Fibroblast of villous mesenchyme (primary cell): ENCODE measurements at places on chromosomes 7 and 10. TPM values are rescaled to one million over a fixed set of nuclear protein-coding genes. Genes with fewer than 3 reads are reported as not detected.

The TAS2R41 gene
- total RNA-seq: not detected in 2 replicates

DNA sequence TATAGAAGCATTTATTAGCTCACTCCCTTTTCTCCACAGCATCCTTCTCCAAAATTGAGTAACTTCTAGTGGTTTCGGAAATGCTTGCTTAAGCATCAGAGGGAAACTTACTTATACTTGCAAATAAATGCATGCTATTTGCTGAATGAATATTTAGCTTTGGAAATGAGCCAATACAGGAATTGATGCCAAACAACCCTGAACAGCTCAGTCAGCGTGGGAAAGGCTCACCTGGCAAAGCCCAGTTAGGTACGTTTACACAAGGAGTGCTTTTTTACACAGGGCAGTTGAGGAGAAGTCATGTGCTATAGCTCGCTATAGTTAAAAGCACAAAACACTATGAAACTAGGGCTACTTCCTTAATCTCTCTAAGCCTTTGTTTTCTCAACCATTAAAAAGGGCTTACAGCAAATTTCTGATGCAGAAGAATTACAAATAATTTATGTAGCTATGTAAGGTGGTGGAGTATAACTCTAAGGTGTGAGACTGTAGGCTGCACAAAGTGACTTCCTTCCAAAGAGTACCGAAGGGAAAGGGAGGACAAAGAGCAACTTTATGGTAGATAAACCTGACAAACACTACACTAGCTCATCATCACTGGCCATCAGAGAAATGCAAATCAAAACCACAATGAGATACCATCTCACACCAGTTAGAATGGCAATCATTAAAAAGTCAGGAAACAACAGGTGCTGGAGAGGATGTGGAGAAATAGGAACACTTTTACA is 498.2 kb downstream of the PHTF2 start:
- DNase-seq: no peak

DNA sequence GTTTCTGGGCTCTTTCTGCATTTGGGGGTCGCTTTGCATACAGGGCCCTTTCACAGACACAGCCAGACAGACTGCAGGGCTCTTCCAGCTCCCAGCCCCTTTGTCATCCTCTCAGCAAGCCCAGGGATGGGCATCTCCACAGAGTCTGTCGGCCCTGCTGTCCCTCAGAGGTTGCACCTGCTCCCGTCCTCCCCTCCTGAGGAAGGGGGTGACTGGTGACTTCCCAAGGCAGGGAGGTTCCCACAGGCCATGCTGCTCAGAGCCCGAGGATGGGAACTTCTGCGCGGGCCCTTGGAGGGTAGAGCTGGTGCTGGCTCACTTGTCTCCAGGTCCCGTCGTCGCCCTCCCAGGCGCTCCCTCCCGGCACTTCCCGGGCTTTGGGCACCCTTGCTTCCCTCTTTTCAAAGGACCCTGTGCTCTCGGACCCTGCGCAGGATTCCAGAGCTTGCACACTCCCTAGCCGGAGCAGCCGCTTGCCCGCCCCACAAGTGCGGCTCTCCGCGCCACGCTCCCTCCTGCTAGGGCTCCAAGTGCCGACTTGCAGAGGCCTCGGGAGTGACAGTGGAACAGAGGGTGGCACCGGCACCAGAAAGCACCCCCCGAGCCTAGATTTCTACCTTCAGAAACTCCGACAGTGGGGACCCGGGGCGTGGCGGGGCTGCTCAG is 152.5 kb downstream of the PRKAG2 start:
- no peak for DNase-seq

DNA sequence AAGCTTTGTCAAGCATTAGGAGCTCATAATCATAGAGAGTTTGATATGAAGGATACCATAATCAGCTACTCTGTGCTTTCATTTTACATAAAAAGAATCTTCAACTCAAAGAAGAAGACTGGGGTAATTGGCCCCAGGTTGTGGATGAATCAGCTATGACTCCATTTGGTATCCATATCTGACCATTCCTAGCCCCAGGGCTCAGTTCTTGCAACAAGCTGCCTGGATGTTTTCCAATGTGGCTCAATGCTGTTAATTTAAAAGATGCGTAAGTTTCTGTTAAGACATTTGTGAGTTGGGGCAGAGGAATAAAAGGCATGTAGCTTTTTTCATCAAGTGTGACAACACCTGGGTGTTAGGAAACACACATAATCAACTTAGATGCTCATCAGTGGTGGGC is 951.1 kb downstream of the NRG3 start:
- DNase-seq: peak; percentile 64

- no peak for DNase-seq
Measured at GRCh38 chr7:2450198-2451107, 25.7 kb downstream of the GRIFIN start.

The ZNF503 gene
- total RNA-seq: 7.8 and 11.9 TPM in 2 replicates

DNA sequence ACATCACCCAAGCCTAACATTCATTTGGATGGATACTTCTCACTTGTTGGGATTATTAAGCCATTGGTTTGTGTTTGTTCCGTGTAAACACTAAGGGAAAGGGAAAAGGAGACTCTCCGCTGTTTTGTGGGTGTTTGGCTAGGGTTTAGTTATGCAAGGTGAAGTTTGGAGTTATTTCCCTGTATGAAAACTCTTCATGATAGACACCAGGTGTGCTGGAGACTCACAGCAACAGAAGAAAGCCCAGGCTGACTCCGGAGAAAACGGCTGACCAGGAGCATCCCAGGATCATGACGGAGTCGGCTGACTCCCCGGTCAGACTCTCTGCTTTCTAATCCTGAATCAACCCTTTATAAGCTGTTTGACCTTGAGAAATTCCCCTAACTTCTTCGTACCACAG is 94.1 kb upstream of the KLF6 start:
- no peak for DNase-seq

- DNase-seq: no peak
Measured at GRCh38 chr10:35541720-35542119, 63.4 kb upstream of the GJD4 start.

The VIM gene
- 4,579 and 6,589 TPM in 2 replicates for total RNA-seq

- no peak for DNase-seq
Measured at GRCh38 chr10:27345455-27345920, 104.9 kb upstream of the ACBD5 start.

GRCh38 chr7:129037585-129037984 is 17.3 kb downstream of the TNPO3 start:
- DNase-seq: no peak

The CAPZA2 gene
- 140 and 194 TPM in 2 replicates for total RNA-seq

- DNase-seq: no peak
Measured at GRCh38 chr7:75885036-75885435, 6.2 kb downstream of the RHBDD2 start.

The INMT gene
- 15.8 and 48.4 TPM in 2 replicates for total RNA-seq

- DNase-seq: no peak
Measured at GRCh38 chr10:82037076-82037475, 162.1 kb downstream of the NRG3 start.

The CYP2C19 gene
- total RNA-seq: 0.43 TPM in 1 of 2 replicates, not detected in the other

GRCh38 chr7:42573881-42574672 is 337.1 kb upstream of the GLI3 start:
- peak; percentile 85 for DNase-seq

The FXYD4 gene
- total RNA-seq: not detected in 2 replicates

The GIMAP8 gene
- total RNA-seq: under 0.01 TPM in 1 of 2 replicates, not detected in the other

The RAB19 gene
- total RNA-seq: not detected in 2 replicates

The DNAJB6 gene
- total RNA-seq: 97.3 and 123 TPM in 2 replicates

The OPN1SW gene
- total RNA-seq: not detected in 2 replicates

The PKD2L1 gene
- not detected in 2 replicates for total RNA-seq

The MYPN gene
- 4.5 and 18.6 TPM in 2 replicates for total RNA-seq

DNA sequence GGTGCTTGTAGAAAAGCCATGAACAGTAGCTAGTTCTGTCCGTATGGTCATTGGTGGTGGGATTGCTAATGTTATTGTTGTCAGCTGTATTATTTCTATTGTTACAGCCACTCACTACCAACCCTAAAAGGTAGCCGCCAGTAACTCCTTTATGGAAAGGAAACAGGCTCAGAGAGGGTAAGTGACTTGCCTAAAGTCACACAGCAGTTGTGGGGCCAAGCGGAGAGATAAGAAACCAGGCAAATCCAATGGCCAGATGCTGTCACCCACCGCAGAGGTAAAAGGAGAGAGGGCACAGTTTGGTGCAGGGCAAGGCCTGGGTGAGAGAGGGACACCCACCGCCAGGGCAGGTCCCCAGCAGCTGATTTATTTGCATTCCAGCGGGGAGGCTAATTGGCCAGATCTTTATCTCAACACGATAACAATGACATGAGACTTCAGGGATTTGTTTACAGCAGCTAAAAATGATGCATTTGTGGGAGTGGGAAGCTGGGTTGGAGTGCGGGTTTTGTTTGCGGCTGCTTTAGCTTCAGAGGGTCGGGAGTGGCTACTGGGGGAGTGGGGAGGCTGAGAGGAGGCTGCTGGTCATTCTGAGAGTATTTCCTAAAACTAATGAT is 8.6 kb upstream of the NKX2-3 start:
- no peak for DNase-seq

DNA sequence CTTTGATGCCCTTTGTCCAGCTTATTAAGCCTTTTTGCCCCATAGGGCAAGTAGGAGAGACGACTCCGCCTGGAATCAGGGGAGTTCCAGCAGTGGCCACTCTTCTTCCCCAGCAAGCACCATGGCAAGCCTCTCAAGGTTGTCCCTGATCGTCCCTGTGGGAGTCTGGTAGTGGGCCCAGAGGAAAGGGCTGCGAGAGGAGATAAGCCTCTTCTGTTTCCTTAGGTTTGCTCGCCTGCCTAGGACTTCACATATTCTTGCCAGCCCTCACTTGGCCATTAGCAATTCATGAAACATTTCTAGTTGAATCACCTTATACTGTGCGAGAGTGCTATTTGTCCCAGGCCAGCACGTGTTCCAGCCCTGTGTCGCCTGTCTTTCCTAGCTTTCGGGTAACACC is 47.8 kb upstream of the CPN1 start:
- no peak for DNase-seq

DNA sequence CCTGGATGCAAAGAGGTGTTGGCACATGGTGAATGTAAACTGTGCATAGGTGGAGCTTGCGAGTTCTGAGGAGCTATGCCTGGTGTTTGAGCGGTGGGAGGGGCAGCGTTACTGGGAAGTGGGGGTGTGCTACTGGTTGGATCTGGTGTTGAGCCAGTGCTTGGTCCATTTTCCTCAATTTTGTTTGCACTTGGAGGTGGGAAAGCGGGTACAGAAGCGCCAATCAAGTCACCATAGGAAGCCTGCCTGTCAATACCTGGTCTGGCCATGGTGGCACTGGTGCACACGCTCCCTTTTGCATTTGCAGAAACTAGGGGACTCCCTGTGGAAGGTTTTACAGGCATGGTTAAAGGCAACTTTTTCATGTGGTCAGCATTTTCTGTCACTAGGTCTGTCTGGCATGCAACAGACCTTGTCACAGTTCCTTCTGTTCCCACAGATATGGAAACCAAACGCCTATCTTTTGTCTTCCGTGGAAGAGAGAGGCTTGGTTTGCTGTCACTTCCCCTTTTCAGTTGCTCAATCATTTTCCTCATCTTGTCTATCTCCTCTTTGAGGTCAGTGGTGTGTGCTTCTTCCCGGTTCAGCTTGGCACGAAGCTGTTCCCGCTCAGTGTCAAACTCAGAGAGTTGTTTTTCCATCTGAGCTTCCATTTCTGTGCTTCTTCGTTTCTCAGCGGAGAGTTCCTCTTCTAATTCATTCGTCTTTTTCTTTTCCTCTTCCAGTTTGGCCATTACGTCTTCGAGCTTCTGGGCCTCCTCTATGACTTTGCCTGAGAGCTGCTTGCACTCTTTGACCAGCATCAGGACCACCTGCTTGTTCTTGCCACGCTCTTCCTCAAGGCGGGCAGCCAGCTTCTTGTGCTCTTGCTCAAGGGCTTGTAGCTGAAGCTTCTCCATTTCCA is 81.1 kb downstream of the CTTNBP2 start:
- DNase-seq: no peak

- DNase-seq: no peak
Measured at GRCh38 chr10:8044908-8045725, 9.4 kb upstream of the GATA3 start.

DNA sequence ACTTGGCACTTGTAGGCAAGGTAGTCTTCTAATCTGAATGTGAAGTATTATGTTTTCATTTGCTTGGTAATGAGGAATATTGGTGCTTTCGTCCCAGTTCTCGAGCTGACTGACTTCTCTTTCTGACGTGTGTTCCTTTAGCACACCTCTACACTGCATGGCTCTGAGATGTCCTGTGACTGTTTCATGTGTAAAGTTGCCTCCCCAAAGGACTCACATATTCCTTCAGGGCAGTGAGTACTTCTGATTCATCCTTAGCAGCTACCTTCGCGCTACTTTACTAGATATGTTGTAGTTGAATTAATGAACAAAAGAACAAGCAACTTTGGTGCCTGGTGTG is 113.7 kb downstream of the EGFR start:
- DNase-seq: no peak

DNA sequence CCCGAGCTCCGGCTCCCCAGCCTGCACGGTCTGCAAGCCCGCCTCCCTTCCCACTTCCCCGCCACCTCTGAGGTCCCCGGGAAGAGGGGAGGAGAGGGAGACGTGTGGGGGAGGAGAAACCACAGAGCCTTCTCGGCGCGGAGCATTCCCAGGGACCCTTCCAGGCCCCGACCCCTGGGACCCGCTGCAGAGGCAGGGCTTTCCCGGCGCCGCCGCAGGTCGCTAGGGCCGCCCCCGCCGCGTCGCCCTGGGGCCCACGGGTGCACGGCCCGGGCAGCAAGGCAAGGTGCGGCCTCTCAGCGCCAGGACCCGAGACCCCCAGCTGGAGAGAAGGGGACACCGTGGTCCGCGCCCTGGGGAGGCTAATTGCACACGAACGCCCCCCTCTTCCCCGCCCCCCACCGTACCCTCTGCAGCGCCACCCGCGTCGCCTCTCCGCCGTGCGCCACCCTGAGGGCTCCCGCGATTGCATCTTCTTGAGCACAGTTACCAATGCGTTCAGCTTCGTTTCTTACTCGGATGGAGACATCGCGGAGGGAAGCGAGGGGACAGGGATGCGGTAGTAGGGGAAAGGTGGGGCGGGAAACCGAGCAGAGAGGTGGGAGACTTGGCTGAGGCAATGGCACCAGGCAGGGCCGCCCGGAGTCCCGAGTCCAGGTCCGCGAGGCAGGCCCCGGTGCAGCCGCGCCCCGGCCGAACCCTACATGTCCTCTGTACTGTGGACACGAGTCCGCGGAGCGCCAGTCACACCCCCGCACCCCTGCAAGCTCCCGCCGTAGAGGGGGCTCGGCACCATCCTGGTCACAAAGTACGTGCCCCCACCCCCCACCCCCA is 28.9 kb downstream of the SKIDA1 start:
- peak; percentile 38 for DNase-seq

GRCh38 chr7:14639801-14640200 is 262.8 kb downstream of the DGKB start:
- DNase-seq: no peak

The BEND7 gene
- under 0.01 and 0.64 TPM in 2 replicates for total RNA-seq

DNA sequence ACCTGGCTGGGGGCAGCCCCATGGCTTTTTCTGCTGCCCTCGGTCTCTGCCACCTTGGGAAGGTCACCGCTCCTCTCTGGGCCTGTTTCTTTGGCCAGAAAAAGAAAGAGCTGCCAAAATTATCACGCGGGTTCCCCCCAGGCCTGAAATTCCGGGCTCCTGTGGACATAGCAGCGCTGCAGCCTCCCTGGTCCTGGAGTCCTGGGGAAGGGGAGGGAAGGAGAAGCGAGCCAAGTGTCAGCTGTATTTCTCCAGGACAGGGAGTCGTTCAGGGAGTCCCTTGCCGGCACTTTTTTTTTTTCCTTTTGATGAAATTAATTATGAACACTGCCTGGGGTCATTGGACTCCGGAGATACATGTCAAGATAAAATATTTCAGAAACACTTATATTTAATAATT is 152.3 kb upstream of the GPR26 start:
- DNase-seq: no peak

- DNase-seq: no peak
Measured at GRCh38 chr10:116886772-116887171, 37.5 kb downstream of the ENO4 start.

The TACC2 gene
- 5.6 and 9.3 TPM in 2 replicates for total RNA-seq

The AIFM2 gene
- total RNA-seq: 5.5 and 7.8 TPM in 2 replicates

GRCh38 chr10:49049660-49050059 is 65.7 kb downstream of the VSTM4 start:
- no peak for DNase-seq
